ENCODE measurements at places on chromosomes 1 and 21.

- DNase-seq = no peak
These were observed 559.0 kb downstream of the OMA1 start for GRCh38 chr1:57987523-57987922.

DNA sequence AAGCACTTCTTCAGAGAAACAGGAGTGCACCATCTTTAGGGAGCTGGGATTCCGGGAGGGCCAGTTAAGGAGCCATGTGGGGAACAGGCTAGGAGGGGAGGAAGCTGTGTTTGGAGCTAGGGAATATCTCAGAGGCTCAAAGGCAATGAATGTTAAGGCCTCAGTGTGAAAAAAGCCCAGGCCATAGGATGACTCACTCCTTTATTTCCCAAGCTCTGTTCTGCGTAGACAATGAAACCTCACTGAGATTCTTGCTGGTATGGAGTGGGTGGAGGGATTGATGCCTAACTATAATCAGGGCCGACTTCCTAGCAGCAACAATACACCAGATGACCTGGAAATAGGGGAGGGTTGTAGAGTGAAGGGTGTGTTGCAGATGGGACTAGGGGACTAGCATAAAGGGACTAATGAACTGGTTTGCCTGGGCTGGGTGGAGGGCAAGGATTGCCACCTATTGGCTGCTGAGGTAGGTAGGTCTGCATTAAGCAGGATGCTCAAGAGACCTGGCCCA lies 2.1 kb downstream of the GNAT2 start:
- no peak for DNase-seq

GRCh38 chr1:2209400-2210083 lies 15.0 kb upstream of the FAAP20 start:
- no peak for DNase-seq

DNA sequence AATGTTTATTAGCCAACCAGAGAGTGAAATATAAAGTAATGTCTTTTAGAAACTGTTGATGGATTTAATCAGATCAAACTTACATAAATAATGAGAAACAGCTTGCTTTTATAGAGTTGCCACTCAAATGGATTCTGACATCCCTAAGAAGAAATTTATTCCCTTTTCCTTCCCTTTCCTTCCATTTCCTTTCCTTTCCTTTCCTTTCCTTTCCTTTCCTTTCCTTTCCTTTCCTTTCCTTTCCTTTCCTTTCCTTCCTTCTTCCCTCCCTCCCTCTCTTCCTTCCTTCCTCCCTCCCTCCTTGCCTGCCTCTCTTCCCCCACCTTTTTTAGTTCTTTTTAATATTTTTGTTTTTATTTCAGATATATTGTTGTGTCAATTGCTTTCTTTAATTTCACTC lies 27.3 kb downstream of the PRRX1 start:
- no peak for DNase-seq

DNA sequence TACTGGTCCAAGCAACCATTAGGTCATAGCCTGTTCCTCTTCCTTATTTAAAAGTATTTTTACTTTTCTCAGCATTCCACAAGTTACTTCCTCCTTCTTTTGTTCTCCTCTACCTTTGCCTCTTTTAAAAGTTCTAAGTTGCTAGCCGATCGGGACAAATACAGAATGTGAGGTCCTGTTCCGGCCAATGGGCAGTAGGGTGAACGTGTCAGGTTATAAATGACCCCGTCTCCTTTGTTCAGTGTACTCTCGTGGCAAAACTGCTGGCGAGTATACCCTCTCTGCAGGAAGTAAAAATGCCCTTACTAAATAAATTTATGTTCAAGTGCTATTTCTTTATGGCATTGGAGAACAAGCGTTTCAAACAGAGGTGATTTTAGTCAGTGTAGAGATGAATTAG lies 2.5 kb downstream of the ADCY10 start:
- DNase-seq = no peak

- DNase-seq = no peak
These were observed 112.5 kb upstream of the KCNK2 start for GRCh38 chr1:214970016-214970415.

Data from DMS79 treated with DMSO at 0.1 percent for 48 hours (cell line).